Kasumi-1 (cell line): ENCODE measurements at places on chromosomes 11 and 22.

- DNase-seq: no peak
Observed at GRCh38 chr22:38853196-38853651, 9.4 kb upstream of the NPTXR start.

DNA sequence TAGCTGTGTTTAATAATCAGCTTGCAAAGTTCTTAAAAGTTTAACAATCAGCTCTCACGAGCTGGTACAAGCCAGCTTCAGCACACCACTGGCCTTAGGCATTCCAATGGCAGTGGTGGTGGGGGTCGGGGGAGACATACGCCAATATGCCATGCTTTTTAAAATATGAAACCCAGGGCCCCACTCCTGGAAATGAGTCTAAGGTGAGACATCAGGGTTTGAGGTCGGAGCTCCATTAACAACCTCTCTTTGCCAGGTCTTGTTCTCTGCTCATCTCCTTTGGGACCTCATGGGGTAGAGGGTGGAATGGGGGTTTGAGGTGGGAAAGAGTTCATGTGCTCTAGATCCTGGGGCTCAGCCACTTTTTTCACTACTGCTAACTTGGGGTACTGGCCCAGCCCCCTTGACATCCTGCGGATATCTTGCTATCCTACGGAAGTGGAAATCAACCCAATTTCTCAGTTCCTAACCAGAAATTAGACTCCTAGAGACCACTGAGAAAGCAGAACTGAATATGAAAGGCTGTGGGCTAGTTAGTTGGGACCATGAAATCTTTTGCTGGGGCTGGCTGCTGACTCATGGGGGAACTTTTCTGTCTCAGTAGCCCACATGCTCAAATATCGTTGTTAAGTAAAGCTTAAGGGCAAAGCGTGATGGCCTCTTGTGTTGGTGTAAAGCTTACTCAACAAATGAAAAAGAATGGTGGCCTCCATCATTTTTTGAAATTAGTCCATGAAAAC is 90.1 kb downstream of the PDHX start:
- peak; percentile 81 for DNase-seq

DNA sequence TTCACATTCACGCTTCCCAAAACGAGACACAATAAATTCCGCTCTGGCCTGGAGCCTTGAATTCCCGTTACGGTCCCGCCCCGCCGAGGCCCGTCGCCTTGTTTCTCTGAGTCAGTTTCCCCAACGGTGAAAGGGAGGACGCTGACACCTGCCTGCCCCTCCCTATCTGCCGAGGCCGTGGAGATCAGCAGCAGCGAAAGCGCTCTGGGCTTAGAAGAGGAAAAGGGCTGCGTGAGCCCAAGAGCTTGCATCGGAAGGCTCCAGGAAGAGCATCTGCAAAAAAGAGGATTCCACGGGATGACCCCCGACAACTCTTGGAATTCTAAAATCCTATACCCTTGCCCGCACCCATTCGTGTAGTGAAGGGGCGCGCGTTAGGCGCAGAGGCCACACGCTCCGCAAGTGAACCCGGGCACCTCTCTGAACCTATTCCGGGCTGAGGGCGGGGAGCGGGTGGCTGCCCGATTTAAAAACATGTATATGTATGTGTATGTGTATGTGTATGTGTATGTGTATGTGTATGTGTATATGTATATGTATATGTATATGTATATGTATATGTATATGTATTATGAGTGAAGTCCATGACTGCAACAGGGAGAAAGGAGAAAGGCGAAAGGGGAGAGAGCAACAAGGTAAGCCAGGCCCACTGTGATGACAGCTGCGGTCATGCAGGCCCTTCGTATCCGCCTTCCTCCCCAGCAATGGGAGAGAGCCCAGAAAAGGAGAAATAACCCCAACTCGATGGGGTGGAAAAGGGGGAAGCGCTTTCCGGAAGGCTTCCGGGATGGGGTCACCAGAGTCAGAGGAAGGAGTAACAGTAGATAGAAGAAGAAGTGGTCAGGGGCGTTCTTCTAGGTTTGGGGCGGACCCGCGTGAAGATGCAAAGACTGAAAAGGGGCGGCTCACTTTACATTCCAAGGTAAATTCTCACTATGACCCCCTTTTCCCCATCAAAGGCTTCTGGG is 948 bp upstream of the MRTFA start:
- DNase-seq: peak; percentile 89

- no peak for DNase-seq
Observed at GRCh38 chr11:538431-539051, 1.2 kb downstream of the LRRC56 start.

DNA sequence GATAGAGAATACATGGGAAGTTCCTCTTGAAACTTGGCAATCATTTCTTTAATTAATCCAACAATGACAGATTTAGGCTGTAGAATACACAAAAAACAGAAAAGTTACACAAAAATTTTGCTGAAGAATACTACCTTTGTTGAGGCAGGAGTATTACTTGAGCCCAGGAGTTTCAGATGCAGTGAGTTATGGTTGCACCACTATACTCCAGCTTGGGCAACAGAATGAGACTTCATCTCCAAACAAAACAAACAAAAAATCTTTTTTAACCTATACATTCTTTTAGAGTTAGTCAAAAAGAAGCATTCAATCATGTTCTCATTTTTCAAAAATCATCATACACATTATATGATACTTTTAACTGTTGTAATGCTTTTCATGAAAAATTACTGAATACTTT is 22.1 kb downstream of the UEVLD start:
- DNase-seq: no peak

DNA sequence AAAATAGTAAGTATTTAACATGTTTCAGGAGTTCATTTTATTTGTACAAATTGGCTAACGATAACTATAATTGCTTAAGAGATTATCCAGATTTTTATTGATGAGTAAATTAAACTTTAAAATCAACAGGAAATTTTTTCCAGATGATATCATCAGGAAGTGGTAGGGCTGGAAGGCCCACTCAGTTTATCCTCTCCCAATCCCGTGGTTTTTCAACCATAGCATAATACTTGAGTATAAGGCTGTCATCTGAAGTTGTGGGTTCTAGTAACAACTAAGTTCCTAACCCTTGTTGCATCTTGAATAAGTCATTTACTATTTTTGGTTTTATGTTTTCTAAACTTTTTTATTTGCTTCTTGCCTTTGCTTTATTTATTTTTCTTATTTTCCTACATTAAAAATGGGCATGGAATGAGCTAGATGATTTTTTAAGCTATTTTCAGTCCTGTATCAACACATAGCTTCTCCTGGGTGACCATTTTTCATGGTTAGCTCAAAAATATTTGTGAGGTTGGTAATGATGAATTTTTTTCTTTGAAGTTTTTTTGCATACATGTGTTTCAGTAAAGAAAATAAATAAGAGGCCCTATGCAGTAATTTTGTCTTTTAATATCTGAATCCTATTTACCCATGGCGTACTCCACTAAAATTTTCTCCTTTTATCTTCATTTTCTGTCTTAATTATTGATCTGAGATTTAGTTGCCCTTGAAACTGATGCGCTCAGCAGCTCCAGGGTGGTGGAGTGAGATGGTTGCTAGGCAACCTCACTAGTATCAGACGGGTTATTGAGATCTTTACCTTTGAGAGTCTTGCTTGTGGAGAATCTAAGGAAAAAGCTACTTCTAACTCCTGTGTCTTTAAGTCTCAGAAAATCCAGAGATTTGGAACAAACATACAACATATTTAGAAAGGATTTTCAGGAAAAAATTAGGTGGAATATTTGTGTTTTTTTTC is 452.0 kb upstream of the CCDC179 start:
- DNase-seq: no peak

DNA sequence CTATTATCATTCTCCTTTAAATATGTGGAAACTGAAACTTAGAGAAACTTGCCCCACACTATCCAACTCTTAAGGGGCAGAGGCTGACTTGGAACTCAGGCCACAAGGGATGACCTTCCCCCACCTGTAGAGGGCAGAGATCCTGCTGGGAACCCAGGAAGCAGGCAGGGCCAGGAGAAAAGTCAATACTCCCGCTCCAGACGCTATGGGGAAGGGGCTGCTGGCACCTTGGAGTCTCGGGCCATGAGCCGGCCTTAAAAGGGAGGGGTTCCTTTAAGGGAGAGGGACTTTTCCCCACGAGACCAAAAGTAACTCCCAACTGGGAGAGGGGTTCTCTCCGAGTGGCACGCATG is 620 bp upstream of the ANO5 start:
- DNase-seq: no peak

DNA sequence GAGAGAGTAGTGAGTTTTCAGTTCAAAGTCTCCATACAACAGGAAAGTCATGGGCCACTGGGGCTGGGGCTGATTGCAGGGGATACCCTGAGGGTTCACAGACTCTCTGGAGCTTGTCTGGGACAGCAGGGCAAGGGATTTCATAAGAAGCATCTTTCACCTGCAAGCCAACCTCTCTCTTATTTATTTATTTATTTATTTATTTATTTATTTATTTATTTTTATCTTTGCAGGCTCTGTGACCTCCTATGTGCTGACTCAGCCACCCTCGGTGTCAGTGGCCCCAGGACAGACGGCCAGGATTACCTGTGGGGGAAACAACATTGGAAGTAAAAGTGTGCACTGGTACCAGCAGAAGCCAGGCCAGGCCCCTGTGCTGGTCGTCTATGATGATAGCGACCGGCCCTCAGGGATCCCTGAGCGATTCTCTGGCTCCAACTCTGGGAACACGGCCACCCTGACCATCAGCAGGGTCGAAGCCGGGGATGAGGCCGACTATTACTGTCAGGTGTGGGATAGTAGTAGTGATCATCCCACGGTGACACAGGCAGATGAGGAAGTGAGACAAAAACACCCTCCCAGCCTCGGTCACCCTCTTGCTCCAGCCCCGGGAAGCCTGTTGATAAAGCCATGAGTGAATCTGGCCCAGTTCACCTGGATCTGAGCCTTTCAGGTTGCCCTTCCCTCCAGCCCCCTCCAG is 68.4 kb downstream of the GGTLC2 start:
- no peak for DNase-seq

GRCh38 chr11:43685440-43685839 is 4.9 kb downstream of the HSD17B12 start:
- peak; percentile 20 for DNase-seq

GRCh38 chr22:21766691-21767462 is 31.3 kb upstream of the YPEL1 start:
- no peak for DNase-seq

- no peak for DNase-seq
Observed at GRCh38 chr22:32542677-32543357, 68.2 kb downstream of the FBXO7 start.

DNA sequence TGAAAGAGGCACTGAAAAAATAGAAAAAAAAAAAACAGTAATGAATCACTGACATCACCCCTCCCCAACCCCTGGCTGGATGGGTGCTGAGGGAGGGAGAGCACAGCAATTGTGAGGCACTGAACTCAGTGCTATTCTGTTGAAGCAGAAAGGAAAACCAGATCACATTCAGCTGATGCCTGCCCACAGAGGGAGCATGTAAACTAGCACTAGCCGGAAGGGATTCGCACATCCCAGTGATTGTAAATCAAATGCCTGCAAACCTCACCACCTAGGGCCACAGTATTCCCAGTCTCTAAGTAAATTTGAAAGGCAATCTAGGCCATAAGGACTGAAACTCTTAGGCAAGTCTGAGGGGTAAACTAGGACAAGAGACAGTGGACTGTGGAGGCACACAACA is 772.0 kb upstream of the CCDC179 start:
- DNase-seq: no peak

GRCh38 chr11:131817687-131818188 is 447.3 kb downstream of the NTM start:
- DNase-seq: no peak

- DNase-seq: no peak
Observed at GRCh38 chr22:44954149-44954548, 55.7 kb downstream of the PHF21B start.

GRCh38 chr11:118491041-118491440 is 36.2 kb upstream of the TTC36 start:
- no peak for DNase-seq

DNA sequence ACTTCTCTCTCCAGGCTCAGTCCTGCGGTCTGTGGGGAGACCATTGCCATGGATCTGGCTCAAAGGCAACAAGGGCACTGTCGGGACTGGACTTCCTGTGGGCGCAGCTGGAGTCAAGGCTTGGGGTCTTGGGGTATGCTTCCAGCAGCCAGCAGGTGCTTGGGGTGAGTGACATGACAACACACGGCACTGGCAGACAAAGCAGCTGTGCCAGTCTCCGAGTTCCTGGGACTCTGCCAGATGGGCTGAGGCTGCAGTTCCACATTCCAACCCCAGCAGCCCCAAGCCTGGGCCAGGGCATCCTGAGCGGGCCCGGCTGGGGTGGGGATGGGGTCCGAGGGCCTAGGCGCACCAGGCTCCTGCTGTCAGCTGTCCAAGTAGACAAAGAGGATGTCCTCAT is 12.3 kb downstream of the GUCD1 start:
- DNase-seq: no peak

DNA sequence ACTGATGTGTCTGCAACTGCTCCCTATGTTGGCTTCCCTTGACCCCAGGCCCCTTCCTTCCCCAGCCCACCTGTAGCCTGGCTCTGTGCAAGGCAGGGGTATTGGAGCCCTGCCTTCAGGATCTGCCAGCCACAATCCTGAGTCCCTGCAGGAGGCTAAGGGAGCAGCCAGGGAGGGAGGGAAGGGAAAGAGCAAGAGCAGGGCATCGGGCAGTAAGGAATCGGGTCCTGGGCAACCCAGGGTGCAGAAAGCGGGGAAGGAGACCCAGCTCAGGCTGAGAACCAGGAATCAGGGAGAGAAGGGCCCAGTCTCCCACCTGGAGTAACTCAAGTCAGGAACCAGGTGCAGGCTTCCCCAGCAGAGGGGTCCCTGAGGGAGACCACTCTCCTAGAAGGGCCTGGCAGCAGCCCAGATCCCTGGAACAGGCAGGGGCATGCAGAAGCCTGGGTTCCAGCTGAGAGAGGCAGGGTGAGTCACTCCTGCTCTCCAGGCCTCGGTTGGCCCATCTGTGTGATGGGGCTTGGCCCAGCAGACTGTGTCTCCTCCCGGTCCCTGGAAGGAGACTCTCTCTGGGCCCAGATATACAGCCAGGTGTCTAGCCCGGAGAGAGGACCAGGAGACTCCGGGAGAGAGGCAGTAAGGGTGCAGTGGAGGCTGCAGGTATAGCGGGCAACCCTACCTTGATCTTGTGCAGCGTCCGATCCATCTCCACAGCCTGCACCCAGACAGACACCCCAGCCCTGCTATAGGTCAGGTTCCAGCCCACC is 13.4 kb downstream of the STARD10 start:
- no peak for DNase-seq

DNA sequence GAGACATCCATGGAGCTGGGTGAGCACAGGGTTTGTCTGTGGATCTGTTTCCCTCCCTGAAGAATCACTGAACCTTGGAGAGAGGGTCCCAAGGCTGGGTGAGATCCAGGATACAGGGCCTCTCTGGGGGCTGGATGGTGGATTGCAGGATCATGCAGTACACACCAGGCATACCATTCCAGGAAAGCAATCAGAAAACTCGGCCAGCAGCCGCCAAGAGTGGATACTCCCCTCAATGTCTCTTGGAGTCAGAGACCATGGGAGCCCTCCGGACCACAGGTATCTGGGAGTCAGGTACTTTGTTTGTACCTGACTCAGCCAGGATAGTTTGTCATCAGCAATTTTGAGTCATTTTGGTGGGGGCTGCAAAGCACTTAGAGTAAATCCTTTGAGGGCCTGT is 14.6 kb upstream of the SYT13 start:
- no peak for DNase-seq

DNA sequence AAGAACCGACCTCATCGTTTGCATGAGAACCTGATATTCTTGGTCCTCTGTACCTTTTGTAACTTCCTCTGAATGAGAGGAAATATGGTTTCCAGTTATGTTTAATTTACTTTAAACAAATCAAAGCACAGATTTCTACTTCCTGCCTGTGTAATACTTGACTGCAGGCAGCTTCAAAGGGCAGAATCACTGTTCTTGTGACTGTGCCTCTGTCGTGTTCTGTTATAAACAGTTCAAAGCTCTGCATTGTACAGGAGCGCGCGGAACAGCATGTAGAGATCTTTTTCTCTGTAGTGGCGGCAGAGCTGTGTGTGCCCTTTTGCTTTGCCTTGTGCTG is 73.2 kb upstream of the CLDN5 start:
- no peak for DNase-seq
